Sciatic nerve (tissue), 2 donors: ENCODE measurements at places on chromosomes 3 and 15. TPM values are rescaled to one million over a fixed set of nuclear protein-coding genes. Genes with fewer than 3 reads are reported as not detected.

Gene KLHL25
- 6.2 TPM for total RNA-seq

Gene NR2E3
- total RNA-seq: not detected

Gene WDR49
- 1.3 TPM for total RNA-seq

Gene AHSG
- total RNA-seq: not detected

Gene MAGEL2
- total RNA-seq: 0.45 TPM
